ENCODE measurements at places on chromosomes 5 and 9.

DNA sequence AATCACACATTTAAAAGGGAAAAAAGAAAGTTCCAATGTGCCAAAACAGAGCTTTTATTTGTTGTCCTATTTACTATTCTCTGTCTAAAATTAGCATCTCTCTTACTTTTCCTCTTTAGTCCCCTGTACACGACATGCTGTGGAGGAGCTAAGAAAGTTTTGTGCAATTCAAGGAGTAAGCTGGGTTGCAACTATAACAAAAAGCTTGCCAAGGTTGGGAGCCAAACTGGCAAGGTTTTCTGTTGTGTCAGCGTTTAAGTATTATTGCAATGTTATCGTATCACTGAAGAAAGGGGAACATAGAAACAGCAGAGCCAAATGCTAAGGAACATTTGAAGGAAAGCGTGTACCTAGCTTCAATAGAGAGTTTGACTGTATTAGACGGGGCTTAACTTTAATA, 680.8 kb downstream of the CETN3 start:
- peak; percentile 64 for DNase-seq

DNA sequence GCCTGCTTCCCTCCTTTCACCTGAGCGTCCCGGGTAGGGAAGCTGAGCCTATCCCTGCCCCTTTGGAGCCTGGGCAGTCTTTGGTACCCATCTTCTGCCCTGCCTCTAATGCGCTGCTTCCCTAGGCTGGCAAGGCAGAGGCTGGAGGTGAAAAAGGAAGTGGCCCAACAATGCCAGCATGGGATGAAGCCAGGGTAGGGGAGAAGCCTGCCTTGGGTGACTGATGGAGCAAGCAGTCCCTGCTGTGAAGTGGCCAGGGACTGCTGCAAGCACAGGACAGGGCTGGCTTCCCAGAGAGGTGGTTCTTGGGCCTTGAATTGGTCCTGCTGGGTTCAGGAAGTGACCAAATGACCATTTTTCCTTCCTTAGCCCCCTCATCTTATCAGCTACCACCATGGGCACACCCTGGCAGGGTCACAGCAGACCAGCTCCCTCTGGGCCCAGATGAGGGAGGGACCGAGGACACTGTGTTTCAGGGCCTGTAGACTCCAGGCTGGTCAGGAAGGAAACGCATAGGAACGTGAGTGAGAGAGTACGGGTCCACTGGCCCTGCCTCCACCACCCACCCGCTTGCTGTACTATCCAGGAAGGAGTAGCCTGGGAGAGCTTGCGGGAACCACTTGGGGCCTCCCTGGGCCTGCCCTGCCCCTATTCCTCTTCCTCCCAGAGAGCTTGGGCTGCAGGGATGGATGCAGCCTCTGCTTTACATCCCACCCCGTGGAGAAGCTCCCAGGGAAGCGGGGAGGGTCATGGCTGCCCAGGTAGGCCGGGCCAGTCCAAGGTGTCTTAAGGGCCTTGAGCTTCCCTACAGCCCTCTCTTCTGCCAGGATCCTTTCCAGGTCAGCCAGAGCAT, 102.6 kb downstream of the DAB2IP start:
- DNase-seq, result no peak

DNA sequence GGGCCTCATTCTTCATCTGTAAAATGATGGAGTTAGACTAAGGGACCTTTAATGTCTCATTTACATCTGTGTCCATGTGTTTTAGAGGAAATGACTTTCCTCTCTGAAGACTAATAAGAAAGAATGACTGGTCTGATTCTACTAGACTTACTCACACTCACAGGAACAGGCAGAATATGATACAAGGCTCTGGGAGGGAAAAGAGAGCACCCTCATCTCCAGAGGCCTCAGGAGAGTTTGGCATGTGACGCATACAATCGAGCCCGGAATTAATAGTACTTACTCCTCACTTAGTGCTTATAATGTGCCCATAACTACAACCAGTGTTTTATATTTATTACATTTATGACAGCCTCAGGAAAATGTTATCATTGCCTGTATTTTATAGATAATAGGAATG, 608.7 kb downstream of the KCTD16 start:
- DNase-seq, result no peak

GRCh38 chr5:124919076-124919475, 172.6 kb upstream of the ZNF608 start:
- no peak for DNase-seq

GRCh38 chr9:97660340-97660739, 26.7 kb downstream of the NCBP1 start:
- no peak for DNase-seq

All from hindlimb muscle (tissue), 1 donor.